ENCODE measurements at places on chromosomes 6 and 20.

- DNase-seq: no peak
These were observed 48.6 kb downstream of the TCP11 start for GRCh38 chr6:35092362-35093117.

- DNase-seq: no peak
These were observed 69.0 kb downstream of the BTBD9 start for GRCh38 chr6:38570750-38571149.

DNA sequence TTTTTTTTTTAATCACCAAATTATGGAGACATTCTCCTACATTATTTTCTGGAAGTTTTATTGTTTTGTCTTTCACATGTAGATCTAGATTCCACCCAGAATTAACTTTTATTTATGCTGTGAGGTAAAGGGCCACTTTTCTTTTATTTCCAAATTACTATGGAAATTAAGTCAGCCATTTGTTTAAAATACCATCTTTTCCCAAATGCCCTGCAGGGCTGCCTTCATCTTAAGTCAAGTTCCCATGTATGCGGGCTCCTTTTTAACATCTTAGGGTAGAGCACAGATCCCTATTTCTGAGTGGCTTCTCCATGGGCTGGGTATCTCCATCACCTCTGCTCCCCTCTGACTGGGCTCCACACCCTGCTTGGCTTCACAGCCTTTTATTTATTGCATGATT, 348.4 kb downstream of the SOX4 start:
- DNase-seq: no peak

DNA sequence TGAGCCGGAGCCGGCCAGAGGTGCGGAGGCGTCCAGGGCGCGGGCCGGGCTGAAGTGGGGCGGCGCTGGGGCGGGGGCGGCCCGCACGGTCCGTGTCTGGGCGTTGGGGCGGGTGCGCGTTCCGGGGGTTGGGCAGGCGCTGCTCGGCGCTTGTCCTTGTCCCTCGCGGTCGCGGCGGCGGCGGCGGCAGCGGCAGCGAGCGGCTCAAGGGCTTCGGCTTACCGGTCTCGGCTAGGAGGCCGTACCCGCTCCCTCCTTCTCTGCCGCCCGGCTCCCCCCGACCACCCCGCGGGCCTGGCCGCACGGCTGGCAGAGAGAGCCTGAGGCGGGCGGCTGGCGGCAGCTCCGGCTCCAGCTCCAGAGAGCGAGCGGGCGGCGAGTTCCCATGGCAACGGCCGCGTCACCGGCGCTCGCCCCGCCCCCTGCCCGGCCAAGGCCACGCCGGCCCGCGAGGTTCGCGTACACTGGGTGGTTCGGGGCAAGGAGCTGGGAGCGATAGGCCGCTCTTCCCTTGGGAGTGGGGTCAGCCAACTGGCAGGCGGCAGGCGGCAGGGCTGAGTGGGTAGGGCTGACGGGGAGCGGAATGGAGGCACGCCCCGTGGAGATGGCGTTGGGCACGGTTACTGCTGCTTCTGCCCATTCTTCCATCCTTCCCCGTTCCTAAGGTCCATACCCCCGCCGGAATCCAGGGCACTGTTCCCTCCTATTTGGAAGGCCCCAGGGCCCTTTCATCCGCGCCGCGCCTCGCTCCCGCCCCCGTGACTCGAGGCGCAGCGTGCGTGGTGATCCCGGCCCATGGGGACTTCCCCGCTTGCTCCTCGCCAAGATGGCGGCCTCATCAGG, at the start of gene LRRC73:
Gene LRRC73 (minus strand): TSS at position 363 of the 843 bp plus-strand sequence. CDS start 561 bp downstream, outside the sequence.
- DNase-seq: peak; percentile 89

DNA sequence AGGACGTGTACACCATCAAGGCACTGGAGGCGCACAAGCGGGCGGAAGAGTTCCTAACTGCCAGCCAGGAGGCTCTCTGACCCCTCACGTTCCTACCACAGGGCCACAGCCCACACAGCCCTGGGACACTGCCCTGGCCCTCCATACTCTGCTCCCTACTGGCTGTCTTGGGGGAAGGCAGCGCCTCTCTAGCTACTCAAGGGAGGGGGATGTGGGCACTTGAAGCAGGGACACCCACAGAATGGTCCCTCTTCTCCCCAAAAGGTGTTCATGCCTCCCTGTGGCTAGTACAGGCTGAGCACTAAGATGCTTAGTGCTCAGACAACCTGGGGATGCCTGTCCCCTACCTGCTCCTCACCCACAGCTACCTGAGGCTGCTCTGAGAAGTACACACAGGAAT, 2.5 kb downstream of the MEA1 start:
- DNase-seq: no peak

DNA sequence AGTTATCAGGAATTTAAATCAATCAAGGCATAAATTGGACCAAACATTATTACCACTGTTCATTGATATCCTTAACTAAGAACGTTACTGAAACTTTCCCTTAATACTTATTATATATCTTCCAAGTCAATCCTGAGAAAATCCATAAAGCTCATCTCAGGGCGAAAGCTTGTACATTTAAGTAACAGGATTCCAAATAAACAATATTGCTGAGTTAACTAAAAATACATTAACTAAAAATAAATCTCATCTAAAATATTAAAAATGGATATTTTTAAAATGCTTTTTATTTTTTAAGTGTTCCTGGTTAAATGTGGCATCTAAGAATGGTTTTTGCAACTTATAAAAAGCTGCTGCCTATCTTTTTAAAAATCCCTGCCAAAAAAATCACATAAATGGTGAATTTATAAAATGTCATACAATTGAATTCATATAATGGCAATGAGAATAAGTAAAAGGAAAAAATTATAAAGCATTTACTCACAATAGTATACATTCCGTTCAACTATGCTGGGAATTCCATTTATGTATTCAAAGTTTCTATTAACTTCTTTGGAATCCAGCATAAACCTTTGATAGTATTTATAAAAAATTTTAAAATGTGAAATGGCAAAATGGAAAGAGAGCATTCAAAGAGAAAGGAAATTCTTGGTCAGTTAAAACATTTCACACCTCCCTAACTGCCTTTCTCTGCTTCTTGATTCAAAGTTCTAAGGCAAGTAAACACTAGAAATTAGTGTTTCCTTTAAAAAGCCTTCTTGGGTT, 20.8 kb upstream of the GMDS start:
- DNase-seq: no peak

DNA sequence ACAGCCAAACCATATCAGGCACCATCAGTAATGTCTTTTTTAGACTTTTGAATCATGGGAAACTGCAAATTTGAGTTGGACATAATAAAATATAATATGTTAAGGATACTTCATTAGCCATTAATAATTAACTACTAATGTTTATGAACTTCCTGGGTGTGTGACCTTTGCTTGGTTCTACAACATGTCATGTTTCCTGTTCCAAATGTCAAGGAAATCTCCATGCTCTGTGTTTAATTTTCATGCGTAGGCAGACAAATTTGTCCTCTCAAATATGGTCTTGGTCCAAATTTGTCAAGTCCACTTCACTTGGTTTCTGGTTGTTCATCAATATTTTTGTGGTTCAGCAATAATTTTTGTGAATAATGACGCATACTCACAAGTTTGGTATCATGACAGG, 410.5 kb downstream of the BMP2 start:
- no peak for DNase-seq

DNA sequence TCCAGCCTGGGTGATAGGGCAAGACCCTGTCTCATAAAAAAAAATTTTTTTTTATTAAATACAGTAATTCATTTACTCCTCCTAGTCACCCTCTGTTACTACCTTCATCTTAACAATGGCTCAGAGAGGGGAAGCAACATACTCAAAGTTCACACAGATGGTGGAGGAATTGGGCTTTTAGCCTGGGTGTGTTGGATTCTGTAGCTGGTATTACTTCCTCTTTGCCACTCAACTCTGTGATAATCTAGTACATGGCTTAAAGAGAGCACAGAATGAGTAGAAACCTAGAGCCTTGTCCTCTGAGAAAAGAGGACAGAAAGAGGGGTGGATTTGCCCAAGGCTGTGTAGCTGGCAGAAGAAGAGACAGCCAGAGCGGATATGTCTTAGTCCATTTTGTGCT, 96.6 kb downstream of the DLGAP4 start:
- DNase-seq: no peak

- no peak for DNase-seq
These were observed 50.0 kb downstream of the DCDC2 start for GRCh38 chr6:24307881-24308280.

DNA sequence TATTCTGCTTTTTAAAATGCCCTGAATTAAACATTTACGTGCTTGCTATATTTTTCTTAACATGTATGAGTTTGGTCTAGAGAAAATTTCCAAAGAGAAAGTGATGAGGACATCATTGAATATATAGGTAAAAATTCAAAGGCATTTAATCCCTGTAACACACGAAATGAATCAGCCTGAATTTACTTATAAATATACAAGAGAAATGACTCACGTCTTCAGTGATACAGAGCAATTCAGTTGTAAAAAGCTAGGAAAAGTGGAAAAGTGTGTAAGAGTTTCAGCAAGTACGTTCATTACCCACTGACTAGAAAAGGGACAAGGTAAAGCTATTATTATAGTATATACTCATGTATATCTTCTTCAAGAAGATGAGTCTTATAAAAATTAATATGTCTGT, 124.8 kb downstream of the HIVEP1 start:
- no peak for DNase-seq
